ENCODE measurements at places on chromosomes 2 and 18. TPM values are rescaled to one million over a fixed set of nuclear protein-coding genes. Genes with fewer than 3 reads are reported as not detected.

The MYCN gene
- total RNA-seq, result not detected

The LAMA3 gene
- 29.5 TPM for total RNA-seq

The ING5 gene
- total RNA-seq, result 23.5 TPM

The ATP5F1A gene
- total RNA-seq, result 308 TPM

The RAB12 gene
- total RNA-seq, result 31.7 TPM
